Smooth muscle cell of the umbilical artery (primary cell): ENCODE measurements at places on chromosomes 7 and 10. TPM values are rescaled to one million over a fixed set of nuclear protein-coding genes. Genes with fewer than 3 reads are reported as not detected.

Gene STAM
- total RNA-seq: 22.3 and 33.7 TPM in 2 replicates

Gene FAM25C
- not detected in 2 replicates for total RNA-seq

Gene CCL26
- total RNA-seq: 1.1 and 3.0 TPM in 2 replicates

Gene MRLN
- total RNA-seq: not detected in 2 replicates

Gene ZPBP
- total RNA-seq: not detected in 2 replicates

Gene SPDYE8
- total RNA-seq: not detected in 2 replicates

Gene NUTM2E
- total RNA-seq: 0.05 TPM in 1 of 2 replicates, not detected in the other

Gene THSD7A
- 0.14 and 0.30 TPM in 2 replicates for total RNA-seq

Gene CYP26C1
- 0.09 TPM in 1 of 2 replicates, not detected in the other for total RNA-seq

Gene ZNF862
- 9.5 and 10.1 TPM in 2 replicates for total RNA-seq

Gene TRA2A
- total RNA-seq: 28.1 and 29.1 TPM in 2 replicates
